Stimulated activated CD4-positive, alpha-beta T cell treated with anti-CD3 and anti-CD28 coated beads, Interleukin-15, amount 100 ng/mL, for 1 hour (primary cell): ENCODE measurements at places on chromosomes 11 and 22.

GRCh38 chr11:34256626-34257025, 101.2 kb downstream of the ABTB2 start:
- DNase-seq, result no peak

DNA sequence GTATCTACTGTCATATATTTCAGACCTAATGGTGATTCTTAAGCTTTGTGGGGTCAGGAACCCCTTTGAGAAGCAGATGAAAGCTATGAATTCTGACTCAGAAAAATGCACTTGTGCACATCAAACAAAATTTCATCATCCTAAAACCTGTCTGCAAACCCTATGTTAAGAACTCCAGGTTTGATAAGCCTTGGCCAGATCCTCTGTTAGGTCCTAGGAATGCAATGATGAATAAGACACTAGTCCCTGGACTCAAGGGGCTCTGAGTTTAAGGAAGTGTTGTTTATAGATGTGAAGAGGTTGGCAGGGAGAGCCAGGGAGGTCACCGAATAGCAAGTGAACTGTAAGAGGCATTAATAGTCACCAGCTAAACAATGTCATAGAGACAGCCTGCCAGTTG, 103.2 kb downstream of the SPON1 start:
- DNase-seq, result no peak

DNA sequence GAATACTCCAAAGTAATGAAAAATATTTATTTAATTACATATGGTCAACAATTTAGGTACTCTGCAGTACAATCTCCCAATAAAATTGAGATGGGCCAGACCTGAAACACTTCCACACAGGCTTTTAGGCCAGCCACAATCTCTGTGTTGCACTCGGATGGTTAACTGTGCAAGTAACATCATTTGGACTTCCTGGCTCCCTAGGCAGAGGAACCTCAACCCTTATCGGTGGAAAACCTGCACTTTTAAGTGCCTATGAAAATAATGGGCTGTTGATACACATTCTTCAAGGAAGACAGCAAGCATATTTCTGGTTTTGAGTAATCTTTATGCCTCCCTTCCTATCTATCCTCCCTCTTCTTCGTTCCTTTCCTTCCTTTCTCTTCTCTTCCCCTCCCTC, 343.1 kb downstream of the SOX6 start:
- no peak for DNase-seq

DNA sequence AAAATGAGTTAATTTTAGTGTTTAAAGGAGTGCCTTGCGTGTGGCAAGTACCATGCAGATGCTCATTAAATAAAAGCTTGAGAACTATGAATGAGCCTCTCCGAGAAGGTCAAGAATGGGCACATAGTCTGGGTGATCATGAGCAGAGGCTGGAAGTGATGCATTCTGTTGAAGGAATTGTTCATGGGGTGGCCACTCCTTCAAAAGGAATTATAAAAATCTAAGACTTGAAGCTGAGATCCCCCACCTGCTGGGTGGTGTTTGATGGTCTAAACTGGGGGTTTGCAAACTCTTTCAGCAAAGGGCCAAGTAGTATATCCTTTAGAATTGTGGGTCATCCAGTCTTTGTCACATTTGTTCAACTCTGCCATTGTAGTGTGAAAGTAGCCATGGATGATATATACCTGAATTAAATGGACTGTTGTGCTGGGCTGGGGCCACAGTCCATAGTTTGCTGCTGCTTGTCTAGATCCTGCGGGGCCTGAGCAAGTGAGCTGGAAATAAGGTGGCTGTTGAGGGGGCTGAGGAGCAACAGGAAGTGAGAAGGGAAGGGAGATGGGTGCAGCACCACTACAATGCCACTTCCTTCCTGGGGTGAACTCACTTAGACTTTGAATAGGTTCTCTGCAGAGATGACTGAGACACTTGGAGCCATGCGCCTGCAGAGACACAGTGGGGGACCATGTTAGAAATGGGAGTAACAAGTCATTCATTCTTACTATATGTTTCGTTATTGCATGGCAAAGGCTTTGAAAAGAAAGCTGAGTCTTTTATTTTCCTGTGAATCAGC, 179.0 kb downstream of the SNX19 start:
- DNase-seq, result no peak

DNA sequence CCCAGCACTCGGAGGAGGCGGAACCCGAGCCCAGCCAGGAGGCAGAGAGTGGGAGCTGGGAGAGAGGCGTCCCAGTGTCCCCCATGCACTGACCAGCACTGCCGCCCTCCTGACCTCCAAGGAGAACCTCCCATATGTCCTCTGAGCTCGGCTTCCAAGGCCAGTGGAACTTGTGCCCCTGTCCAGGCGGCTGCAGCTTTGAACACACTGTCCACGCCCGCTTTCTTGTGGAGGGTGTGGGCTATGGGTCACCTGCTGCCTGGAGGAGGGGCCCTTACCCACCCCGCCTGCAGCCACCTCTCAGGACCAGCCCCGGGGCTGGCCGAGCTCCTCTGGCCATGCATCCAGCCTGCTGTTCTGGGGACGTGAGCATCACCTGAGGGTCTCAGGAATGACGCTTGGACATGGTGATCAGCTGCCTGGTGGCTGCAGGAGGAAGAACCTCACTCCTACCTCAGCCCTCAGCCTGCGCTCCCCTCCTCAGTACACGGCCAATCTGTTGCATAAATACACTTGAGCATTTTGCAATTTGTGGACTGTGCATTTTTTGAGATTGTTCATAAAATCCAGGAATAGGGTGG, 22.2 kb upstream of the MUC5B start:
- DNase-seq, result no peak

DNA sequence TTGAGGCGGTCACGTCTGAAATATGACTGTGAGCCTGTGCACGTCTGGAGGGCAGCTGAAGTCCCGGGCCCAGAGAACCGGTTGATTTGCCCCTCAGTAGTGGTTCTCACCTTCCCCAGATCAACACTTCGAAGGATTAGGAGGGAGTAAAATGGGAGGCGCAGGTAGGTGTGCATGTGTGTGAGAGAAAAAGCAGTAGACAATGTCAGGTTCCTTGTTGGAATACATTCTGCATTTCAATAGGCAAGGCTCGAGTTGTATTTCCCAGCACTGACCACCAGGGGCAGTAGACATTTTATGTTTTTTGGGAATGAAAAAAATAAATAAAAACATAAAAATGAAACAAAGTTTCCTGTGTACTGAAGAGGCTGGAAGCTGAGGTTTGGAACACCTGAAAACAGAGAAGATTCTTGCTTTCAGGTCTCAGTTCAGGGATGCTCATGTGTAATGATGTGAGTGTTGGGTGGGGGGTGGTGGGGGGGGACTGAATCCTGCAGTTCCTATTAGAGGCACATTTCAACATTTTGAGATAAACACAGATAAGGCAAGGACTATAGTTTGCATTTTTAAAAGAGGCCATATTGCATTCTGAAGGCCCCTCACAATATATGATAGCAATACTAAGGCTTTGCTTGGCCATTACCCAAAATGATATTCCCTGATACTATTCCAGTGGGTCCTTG, 333.9 kb downstream of the CADM1 start:
- no peak for DNase-seq

DNA sequence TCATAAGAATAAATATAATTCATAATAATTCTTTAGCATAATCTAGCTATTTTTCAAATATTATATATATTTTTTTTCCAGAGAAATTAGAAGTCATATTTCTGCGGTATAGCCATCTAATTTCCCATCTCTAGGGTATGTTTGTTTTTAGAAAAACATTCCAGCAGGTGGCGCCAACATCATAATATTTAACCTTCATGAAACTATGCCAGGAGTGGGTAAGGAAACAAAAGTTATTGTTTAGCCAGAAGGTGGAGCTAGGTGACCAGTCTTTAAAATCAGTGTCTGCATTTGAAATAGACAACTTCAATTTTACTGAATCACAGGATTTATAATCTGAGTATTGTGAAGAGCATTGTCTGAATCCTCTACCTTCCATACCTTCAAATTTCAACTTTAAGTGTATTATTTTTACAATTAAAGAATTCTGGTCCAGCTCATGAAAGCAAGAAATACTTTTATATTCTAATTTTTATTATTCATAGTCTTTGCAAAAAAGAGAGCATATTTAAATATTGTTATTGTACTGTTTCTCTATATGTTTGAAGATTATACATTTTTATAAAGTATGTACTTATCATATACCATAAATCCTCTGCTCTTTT, 15.7 kb upstream of the CCDC179 start:
- peak; percentile 10 for DNase-seq

DNA sequence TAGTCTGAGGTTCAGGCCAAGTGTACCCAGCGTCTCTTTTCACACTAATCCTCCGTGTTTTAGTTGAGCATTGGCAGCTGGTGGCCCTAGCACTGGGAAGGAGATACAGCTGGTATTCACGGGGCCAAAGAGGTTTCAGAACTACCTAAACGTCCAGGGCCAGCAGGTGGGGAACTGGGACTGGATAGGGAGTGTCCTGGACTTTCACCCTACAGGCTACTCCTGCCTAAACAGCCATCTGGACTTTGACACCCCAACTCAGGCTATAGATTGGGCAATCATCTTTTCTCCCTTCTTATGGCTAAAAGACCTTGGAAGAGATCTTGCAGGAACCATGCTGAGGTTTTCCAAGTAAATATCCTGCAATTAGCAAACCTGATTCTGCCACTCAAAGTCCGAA, 2.8 kb downstream of the SPON1 start:
- no peak for DNase-seq

- no peak for DNase-seq
Observed at GRCh38 chr11:56333156-56333555, 12.7 kb upstream of the OR8K1 start.

GRCh38 chr11:92308366-92308765, 83.7 kb downstream of the FAT3 start:
- DNase-seq, result no peak

- DNase-seq, result no peak
Observed at GRCh38 chr22:46587492-46588278, 32.5 kb upstream of the GRAMD4 start.

- no peak for DNase-seq
Observed at GRCh38 chr22:33691057-33691630, 229.1 kb downstream of the LARGE1 start.

DNA sequence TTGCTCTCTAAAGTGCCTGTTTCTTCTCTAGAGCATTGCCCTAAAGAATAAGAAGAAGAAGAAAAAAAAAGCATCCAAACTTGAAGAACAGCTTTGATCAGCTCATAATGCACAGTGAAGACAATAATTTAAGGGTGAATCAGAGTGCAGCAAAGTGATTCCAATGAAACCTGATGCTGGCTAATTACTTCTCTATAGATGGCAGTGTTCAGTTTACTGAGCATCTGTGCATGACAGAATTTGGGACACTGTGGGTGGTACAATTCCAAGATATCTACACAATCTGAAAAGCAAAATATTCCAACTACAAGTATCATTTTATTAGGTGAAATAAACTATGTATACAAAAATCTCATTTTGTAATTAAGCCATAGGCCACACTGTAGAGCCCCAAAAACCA, 450.5 kb upstream of the CCDC90B start:
- DNase-seq, result no peak

- peak; percentile 16 for DNase-seq
Observed at GRCh38 chr11:77819921-77820564, 479 bp downstream of the RSF1 start.

GRCh38 chr11:34866375-34866774, 49.8 kb downstream of the APIP start:
- DNase-seq, result no peak

DNA sequence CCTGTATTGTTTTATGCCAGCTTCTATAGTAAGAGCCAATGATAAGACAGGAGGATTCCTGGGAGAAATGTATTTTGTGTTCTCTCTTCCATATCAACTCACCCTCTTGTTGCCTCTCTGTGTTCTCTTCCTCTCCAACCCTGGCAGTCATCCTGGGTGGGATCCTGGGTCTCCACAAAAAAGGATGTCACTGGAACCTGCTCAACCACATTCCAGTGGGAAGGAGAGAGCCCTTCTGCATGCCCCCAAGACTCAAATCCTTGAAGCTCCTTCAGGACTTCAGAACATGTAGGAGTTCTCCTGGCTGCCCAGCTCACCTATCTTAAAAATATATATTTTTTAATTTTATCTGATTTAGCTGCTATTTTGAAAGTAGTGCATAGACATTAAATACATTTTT, 26.1 kb downstream of the APOL6 start:
- no peak for DNase-seq

- DNase-seq, result no peak
Observed at GRCh38 chr11:14110629-14111028, 148.1 kb downstream of the SPON1 start.

DNA sequence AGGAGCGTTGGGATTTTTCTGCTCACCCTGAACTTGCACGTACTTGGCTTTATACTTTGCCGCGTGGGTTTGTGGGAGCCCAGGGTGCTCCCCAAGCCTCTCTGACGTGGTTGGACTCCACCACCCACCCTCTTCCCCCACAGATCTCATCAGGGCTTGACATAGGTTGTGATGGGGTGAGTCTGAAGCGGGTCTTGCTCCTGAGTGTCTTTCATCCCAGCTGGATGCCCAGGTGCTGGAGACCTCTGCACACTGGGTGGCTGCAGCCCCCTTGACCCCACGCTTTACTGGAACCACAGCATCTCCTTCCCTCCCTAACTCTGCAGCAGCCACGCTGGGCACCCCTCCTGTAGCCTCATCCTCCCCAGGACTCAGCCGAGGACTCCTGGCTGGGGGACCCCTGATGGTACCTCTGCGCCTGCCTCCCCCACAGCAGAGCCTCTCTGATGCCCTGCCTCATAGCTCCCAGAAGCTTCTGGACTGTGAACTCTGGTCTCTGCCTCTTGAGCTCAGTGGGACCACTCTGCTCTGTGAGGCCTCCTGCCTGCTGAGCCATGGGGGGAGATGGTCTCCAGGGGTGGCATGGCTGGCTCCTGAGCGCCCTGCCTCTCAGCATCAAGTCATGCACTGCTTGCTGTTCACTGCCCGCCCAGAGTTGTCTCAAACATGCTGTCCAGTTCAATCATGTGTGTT, 45.2 kb downstream of the MYEOV start:
- no peak for DNase-seq

DNA sequence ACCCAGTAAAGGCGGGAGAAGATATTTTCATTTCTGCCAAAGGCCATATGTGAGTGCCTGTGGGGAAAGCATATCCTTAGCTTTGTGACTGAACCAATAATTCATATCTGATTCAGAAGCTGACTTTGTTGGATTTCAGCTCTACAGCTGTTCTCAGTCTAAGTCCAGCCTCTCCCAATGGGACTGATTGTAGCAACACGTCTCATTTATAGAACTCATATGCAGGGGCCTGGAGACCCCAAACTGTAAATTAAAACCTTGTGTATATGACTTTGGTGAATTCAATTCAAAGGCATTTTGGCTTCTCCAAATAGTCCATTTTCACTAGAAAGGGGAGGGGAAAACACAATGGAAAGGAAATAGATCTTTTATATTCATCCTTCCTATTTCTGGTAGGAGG, 250.4 kb upstream of the SORL1-AS1 start:
- DNase-seq, result no peak

DNA sequence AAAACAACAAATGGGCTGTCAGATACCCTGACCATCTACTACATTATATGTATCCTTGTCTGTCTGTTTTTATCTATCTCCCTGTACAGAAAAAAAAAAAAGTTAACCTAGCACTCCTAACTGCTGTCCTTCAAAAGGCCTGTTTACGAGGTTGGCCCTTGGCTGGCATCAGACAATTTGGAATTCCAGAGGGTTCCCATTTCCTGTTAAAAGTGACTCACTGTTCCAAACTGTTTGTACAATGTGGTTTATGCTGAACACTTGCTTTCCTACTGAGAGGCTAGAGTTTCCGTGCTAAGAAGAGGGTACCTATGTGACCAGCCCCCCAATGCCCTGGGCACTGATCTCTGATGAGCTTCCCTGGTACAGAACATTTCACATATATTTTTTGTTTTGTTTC, 65.9 kb upstream of the HMGXB4 start:
- no peak for DNase-seq

- no peak for DNase-seq
Observed at GRCh38 chr11:128468111-128468510, 119.2 kb downstream of the ETS1 start.
